Right lobe of liver (tissue), 6 donors: ENCODE measurements at places on chromosomes 4 and X.

DNA sequence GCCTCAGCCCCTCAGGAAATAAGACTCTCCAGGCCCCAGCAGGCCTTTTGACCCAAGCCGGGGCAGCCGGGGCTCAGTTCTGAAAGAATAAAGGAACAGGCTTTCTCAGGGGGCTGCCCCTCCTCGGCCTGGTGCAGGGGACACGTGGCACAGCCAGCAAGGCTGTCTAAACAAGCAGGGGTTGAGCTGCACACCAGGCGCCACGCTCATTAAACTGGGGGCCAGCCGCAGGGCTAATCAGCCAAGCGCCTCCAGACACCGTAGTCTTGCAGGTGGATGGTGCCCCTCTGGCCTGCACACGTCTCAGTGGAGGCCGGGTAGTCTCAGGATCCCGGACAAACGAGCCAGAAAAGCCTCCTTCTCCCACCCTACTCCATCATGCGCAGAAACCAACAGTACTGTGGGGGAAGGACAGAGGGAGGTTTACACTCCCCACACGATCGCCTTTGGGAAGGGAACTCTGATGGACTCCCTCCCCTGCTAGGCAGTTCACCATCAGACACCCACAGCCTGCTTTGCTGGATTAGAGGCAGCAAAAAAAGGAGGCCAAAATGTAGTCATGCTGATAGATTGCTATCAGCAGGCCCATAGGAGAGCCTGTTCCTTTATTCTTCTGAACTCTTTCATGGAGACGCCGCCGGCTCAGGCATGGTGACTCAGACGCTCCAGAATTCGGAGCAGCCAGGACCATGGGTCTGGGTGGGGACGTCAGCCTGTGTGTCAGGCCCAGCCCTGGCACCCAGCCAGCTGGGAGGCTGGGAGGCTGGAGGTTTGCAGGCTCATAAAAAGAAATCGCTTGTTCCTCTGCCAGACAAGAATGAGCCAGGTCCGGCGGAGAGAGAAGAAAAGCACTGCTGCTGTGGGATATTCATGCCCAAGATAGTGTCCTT, 342.4 kb downstream of the BCOR start:
- DNase-seq: peak; percentile 42
- peaks cover 4% of the 10 kb centered on the region for H3K4me1 ChIP-seq
- no peak overlapping the region for H3K27ac ChIP-seq
- no peak overlapping the region for H3K4me3 ChIP-seq
- no peaks in the 10 kb centered on the region for H3K36me3 ChIP-seq
- no peaks in the 10 kb centered on the region for H3K27me3 ChIP-seq

GRCh38 chr4:137212601-137213000, 319.7 kb downstream of the PCDH18 start:
- no peak overlapping the region for H3K4me3 ChIP-seq
- DNase-seq: no peak
- H3K4me1 ChIP-seq: no peaks in the 10 kb centered on the region
- no peaks in the 10 kb centered on the region for H3K36me3 ChIP-seq
- no peak overlapping the region for H3K27ac ChIP-seq

GRCh38 chrX:121014826-121015225, 29.3 kb upstream of the CT47A1 start:
- no peak overlapping the region for H3K27ac ChIP-seq
- no peaks in the 10 kb centered on the region for H3K36me3 ChIP-seq
- no peak overlapping the region for H3K4me3 ChIP-seq

DNA sequence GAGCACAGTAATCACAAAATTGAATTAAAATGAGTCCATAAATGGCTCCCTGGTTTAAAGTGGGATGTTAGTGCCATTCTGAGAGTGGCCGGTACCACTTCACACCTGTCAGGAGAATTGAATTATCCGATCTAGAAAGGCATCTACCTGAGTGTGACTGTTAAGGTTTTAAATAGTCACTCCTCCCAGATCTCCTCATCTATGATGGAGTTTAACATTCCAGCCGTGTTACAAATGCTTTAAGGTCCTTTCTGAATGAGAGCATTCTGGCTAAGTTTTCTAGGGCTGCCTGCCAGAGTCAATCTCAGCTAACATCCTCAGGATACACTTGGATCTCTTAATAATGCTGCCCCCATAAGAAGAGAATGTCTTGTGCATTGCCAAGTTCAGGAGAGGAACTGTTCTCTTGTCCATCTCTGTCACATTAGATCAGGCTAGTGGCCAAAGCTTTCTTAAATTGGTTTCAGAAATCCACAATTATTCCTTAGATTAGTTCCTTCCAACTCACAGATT, 231.1 kb downstream of the SLC39A8 start:
- no peaks in the 10 kb centered on the region for H3K36me3 ChIP-seq
- no peaks in the 10 kb centered on the region for H3K4me1 ChIP-seq
- no peak overlapping the region for H3K27ac ChIP-seq
- H3K27me3 ChIP-seq: no peaks in the 10 kb centered on the region
- H3K4me3 ChIP-seq: no peak overlapping the region

DNA sequence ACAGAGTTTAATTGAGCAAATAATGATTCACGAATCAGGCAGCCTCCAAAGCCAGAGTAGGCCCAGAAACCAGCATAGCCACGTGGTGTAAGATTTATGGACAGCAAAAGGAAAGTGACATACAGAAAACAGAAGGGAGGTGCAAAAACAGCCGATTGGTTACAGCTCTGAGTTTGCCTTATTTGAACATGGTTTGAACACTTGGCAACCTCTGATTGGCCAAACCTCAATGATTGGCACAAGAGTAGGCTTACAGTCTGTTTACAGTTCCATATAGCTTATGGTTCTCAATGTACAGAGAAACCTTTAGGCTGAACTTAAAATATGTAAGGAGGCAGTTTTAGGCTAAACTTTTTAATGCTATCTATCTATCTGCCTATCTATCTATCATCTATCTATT, 394.8 kb downstream of the CFAP47 start:
- H3K36me3 ChIP-seq: no peaks in the 10 kb centered on the region
- H3K27me3 ChIP-seq: peaks cover 10% of the 10 kb centered on the region
- no peak overlapping the region for H3K27ac ChIP-seq
- DNase-seq: no peak

GRCh38 chrX:115972717-115973116, 197.8 kb upstream of the AGTR2 start:
- H3K4me3 ChIP-seq: no peak overlapping the region
- H3K36me3 ChIP-seq: no peaks in the 10 kb centered on the region
- H3K27me3 ChIP-seq: peaks cover 7% of the 10 kb centered on the region

DNA sequence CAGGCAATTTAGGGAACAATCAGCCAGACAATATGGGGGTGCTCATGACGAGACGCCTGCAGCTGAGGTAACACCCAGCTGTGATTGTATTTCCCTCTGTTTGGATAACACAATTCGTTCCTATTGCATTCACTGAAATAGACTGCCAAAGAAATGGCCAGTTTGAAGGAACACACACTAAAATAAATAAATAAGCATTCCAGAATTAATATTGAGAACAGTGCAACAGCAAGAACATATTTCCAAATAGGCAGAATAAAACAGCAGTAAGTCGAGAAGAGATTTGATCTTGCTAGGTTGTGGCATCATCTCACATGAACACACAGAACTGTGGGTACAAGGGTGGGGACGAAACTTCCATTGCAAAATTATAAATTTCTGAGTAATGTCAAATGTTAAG, 133.5 kb upstream of the FAM47B start:
- no peaks in the 10 kb centered on the region for H3K27me3 ChIP-seq
- H3K36me3 ChIP-seq: no peaks in the 10 kb centered on the region
- H3K4me3 ChIP-seq: no peak overlapping the region
- no peak for DNase-seq

GRCh38 chrX:118126286-118126685, 9.7 kb upstream of the KLHL13 start:
- no peak for DNase-seq
- no peak overlapping the region for H3K4me3 ChIP-seq
- no peak overlapping the region for H3K27ac ChIP-seq
- H3K4me1 ChIP-seq: no peaks in the 10 kb centered on the region

GRCh38 chr4:143184217-143184502, 557 bp upstream of the USP38 start:
- H3K27me3 ChIP-seq: no peaks in the 10 kb centered on the region
- peak overlapping the region; percentile 79 for H3K27ac ChIP-seq
- no peaks in the 10 kb centered on the region for H3K4me1 ChIP-seq
- DNase-seq: no peak
- H3K36me3 ChIP-seq: peaks cover 4% of the 10 kb centered on the region

DNA sequence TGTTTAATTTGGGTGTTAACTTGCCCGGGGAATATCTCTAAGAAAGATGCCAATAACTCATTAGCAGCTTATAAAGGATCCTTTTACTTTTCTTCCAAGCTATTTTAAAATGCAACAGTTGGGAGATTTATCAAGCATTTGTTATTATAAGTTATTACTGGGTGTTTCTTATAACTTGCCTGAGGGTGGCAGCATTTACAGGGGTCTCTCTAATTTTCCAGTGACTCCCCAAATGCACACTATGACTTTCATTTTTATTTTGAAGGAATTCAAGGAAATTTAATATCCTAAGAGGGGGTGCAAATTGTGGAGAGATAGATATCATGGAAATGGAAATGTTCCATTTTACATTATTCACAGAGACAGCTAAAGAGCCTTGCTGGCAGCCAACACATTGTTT, 138.0 kb downstream of the PDGFRA start:
- H3K4me3 ChIP-seq: no peak overlapping the region
- no peak overlapping the region for H3K27ac ChIP-seq
- H3K36me3 ChIP-seq: no peaks in the 10 kb centered on the region
- no peaks in the 10 kb centered on the region for H3K4me1 ChIP-seq

- H3K27me3 ChIP-seq: no peaks in the 10 kb centered on the region
- H3K4me3 ChIP-seq: no peak overlapping the region
- H3K36me3 ChIP-seq: no peaks in the 10 kb centered on the region
These were observed 686.0 kb downstream of the STPG2 start for GRCh38 chr4:97457253-97457652.

- H3K4me1 ChIP-seq: no peaks in the 10 kb centered on the region
- H3K27me3 ChIP-seq: no peaks in the 10 kb centered on the region
- no peak overlapping the region for H3K27ac ChIP-seq
- no peaks in the 10 kb centered on the region for H3K36me3 ChIP-seq
These were observed 21.2 kb upstream of the HGFAC start for GRCh38 chr4:3420606-3420955.

- no peak for DNase-seq
- H3K36me3 ChIP-seq: no peaks in the 10 kb centered on the region
These were observed 57.1 kb upstream of the USP38 start for GRCh38 chr4:143127621-143128020.
